ENCODE measurements at places on chromosomes 2 and 18. TPM values are rescaled to one million over a fixed set of nuclear protein-coding genes. Genes with fewer than 3 reads are reported as not detected.

DNA sequence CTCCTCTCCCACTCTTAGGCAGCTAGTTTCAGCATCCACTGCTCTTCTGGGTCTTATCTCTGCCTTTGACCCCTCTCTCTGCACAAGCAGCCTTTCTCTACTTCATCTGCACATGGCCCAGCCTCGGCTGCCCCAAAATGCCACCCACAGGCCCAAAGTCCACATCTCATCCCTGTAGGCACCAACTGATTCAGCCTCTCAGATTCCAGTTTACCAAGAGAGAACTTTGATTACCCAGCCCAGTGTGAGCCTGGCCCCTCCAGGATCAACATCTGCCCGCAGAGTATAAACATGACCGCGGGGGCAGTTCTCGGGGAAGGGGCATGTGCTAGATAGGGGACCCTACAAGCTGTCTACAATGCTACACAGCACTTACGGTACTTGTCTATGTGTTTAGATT lies 141.7 kb downstream of the RTN4 start:
- no peak for DNase-seq

DNA sequence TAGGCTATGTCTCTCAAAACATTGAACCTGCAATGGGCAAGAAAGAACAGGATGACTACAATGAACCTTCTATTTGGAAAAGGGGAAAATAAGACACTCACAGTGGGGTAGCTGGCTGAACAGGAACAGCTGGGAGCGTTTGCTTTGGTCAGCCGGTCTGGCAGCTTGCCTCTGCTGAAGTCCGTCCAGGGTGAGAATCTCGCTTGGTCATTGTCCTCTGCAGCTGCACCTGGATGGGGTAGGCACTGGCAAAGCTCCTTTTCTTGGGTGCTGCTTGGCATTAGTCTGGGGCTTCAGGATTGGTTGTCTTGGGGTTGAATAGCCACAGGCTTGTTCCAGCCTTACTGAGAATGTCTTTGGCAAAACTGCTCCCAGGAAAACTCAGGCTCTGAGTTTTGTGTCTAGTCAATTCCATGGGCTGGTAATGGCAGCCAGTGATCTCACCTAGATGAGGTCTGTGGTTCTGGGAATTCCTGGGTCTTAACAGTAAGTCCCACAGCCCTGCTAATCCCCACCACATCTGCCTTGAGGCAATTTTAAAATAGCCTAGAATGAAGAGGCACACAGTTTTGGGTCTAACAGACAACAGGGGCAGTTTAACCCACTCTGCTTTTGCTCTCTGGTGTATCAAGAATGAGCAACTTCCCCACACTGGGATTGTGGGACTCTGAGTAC lies 13.4 kb downstream of the NEDD4L start:
- DNase-seq, result no peak

DNA sequence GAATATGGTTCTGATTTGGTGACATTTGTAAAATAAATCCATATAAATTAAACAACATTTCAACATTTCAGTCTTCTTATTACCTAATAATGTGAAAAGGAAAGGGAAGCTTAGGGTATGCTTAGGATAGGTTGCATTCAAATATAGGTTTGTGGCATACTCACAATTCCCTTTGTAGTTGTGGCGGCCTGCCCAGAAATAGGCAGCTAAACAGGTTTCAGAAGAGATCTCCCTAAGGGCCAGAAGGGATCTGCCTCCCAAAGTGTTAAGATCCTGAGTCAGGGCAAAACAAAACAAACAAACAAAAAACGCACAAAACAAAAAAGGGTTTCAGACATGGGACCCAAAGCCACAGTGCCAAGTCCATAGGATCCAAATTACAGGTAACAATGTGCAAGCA lies 41.4 kb upstream of the TCF7L1 start:
- no peak for DNase-seq

GRCh38 chr2:1501991-1502390 lies 88.7 kb downstream of the TPO start:
- no peak for DNase-seq

GRCh38 chr2:165699946-165700345 lies 94.1 kb downstream of the GALNT3 start:
- DNase-seq, result no peak

GRCh38 chr18:69400253-69400975 lies at the start of gene DOK6:
Gene DOK6 (plus strand): TSS chr18:69400888.
- peak; percentile 84 for DNase-seq

- DNase-seq, result peak; percentile 71
Observed at GRCh38 chr2:176187899-176188773, at the start of gene HOXD1. Gene HOXD1 (plus strand): TSS chr2:176188668. CDS start chr2:176188802, 134 bp downstream.

DNA sequence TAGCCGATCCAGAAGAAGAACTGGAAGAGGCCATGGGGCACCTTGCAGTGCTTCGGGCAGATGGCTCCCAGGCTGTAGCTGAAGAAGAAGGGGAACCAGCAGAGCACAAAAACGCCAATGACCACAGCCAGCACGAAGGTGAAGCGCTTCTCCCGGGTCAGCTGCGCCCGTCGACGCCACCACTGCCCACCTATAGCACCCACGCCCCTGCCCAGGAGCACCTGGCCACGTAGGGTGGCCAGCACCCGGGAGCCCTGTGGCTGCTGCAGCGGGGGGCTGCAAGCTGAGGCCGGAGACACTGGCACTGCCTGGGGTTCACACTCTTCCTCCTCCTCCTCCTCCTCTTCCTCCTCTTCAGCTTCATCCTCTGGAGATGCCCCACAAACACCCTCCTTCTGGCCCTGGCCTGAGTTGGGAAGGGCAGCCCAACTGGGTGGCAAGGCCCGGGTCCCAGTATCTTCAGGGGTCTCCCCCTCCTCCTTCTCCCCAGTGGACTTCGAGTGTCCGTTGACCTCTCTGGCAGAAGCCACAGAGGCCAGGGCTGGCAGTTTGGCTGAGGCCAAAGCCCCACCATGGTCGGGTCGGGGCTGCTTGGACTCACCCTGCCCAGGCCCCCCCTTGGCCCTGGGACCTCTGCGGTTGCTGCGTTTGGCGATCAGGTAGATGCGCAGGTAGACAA lies 1.3 kb downstream of the ADRA2B start:
- DNase-seq, result no peak

DNA sequence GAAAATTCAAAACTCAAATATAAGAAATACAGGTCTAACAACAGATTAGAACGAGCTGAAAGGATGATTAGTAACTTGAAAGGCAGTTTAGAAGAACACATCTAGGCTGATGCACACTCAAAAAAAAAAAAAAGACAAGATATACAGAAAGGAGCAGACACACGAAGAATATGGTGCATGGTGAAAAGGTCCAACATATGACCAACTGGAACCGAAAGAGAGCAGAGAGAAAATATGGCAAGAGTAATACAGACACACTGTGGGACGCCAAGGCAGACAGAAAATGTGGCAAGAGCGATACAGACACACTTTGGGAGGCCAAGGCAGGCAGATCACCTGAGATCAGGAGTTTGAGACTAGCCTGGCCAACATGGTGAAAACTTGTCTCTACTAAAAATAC lies 39.8 kb downstream of the NDUFA10 start:
- DNase-seq, result no peak

- no peak for DNase-seq
Observed at GRCh38 chr2:235328991-235329390, 164.9 kb upstream of the AGAP1 start.

DNA sequence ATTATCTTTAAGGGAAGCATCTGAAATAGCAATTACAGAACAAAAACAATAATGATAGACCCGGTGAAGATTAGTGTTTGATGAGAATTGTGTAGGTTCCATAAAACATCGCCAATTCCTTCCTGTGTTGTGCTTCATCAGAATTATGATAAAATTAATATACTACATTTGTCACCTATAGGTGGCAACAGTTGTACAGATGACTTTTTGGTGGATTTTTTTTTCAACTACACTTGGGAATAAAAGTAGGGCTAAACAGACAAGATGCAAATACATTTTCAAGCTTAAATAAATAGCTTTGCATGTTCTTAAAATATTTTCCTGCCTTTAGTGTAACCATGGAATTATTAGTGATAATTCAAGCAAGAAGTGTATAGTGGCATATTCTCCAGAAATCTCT lies 7.0 kb upstream of the LYPD1 start:
- no peak for DNase-seq

- DNase-seq, result no peak
Observed at GRCh38 chr2:160125828-160126227, 63.4 kb upstream of the PLA2R1 start.

- no peak for DNase-seq
Observed at GRCh38 chr2:46679761-46680160, 200.4 kb downstream of the TMEM247 start.

MC4R gene
- total RNA-seq, result not detected

C2orf66 gene
- not detected for total RNA-seq

ABCG5 gene
- total RNA-seq, result 5.8 TPM

RFTN2 gene
- total RNA-seq, result not detected

All from HepG2 (cell line).